ENCODE measurements at places on chromosomes 1 and 21.

GRCh38 chr21:42081931-42082381 lies 10.8 kb downstream of the UMODL1 start:
- DNase-seq: no peak

GRCh38 chr1:64701886-64702285 lies 43.0 kb upstream of the RAVER2 start:
- no peak for DNase-seq

- no peak for DNase-seq
Observed at GRCh38 chr21:28333578-28334075, 659.0 kb downstream of the LTN1 start.

GRCh38 chr1:228508840-228509415 lies 21.7 kb downstream of the RNF187 start:
- DNase-seq: no peak

DNA sequence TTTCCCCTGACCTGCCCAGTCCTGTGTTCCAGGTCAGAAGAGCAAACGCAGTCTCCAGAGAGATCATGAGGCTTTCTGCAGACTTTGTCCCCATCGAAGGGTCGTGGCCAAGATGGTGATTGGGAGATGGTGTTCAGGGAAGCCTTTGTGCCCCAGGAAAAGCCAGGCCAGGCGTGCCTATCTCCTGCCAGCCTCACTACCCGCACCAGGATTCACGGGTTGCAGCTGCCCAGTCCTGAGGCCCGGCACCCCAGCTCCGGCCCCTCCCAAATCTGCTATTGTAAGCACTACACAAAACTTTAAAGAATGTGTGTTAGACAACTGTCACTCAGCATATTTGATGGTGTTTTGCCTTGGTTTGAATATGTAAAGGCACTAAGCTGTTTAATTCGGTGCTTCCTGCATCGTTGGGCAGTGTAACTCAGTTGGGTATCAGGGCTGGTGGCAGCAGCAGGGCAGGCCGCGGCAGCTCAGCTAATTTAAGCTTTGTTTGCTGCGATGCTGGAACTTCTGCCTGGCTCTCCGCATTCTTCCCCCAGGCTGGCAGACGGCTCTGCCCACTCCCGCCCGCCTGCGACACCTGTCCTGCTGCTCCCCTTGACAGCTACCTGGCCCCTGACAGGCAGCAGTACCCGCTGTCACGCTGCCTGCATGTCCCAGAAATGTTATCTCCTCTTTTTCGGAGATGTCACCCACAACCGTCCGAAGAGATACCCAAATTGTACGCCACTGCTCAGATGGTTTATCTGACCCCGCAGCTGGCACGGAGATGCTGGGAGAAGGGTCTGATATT lies 209.0 kb upstream of the VAMP3 start:
- DNase-seq: no peak

DNA sequence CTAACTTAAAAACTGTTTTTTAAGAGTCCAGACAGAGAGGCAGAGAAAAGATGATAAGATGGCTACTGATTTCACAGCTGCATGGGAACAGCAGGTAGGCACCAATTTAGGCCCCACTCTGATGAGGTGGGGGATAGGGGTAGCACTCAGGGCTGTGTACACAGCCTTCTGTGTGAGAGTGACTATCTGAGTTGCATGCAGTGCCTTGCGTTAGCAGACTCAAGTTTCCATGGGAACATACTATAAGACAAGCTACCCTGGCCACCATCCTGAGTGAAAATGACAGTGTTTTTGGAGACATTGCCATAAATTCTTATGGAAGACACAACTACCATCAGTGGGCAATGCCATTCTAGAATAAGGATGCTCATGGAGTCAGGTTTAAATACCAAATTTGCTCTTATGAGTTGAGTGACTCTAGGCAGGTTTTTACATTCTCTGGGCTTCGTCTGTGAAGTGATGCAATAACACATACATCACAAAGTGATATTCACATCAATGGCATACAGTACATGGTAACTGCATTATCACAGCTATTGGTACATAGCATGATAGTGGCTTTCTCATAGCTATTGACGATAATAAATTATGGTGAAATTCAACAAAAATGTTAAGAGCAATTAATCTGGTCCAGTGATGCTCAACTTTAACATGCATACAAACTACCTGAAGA lies 30.5 kb downstream of the SLC9C2 start:
- DNase-seq: no peak

DNA sequence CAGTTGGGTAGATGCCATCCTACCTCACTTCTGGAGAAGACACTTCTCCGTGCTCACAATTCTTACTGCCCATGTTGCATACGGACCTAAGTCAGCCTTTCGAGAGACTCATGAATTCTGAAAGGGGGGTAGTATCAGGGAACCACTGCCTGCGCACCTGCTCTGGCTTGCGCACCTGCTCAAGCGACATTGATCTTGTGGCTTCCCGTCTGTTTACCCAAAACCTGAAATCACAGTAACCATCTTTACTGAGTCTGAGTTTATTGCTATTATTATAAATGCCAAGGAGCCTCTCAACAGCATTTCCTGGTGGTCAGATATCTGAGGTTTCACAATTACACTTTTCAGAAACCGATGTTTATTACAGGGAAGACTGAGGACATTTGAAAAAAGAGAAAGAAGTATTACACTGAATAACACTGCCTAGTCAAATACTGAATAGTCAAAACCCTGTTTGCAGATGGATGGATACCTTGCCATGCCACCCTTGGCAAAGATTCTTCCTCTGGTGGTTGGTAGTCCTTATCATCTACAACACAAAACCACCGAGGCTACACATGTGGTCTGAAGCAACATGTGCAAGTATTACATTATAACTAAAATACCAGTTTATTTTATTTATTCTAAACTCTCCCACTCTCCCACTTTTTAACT lies 208.7 kb downstream of the SIPA1L2 start:
- DNase-seq: no peak

- DNase-seq: no peak
Observed at GRCh38 chr1:101312147-101312546, 75.3 kb downstream of the S1PR1 start.

DNA sequence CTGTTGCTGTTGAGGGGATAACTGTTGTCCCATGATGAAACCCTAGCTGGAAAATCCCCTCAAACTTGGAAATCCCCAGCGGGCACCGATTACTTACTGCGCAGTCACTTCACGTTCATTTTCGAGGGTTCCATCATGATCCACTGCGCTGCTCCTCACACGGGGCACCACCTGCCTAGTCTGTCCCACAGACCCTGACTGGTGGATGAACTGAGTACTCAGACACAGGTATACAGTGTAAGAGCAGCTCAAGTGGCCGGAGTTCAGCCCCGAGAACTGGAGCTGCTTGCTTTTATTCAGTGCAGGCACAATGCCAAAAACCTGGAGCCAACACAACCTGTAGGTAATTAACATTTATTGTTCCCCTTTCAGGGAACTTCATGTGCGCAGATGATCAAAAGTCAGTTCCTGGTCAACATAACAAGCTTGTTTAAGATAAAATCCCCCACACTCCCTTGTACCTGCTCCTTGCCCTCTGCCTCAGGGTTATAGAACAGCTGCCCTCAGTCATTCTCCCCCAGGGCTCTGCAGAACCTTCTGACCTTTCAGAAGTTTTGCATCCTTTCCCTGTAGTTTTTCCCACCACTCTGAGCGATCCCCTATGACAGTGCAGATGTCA lies 46.5 kb upstream of the PRELP start:
- DNase-seq: no peak

GRCh38 chr1:205472737-205473441 lies 17.0 kb upstream of the BLACAT1 start:
- DNase-seq: no peak

- DNase-seq: no peak
Observed at GRCh38 chr1:56068908-56069307, 510.5 kb downstream of the PLPP3 start.

GRCh38 chr1:246043556-246043955 lies 463.5 kb downstream of the SMYD3 start:
- no peak for DNase-seq

DNA sequence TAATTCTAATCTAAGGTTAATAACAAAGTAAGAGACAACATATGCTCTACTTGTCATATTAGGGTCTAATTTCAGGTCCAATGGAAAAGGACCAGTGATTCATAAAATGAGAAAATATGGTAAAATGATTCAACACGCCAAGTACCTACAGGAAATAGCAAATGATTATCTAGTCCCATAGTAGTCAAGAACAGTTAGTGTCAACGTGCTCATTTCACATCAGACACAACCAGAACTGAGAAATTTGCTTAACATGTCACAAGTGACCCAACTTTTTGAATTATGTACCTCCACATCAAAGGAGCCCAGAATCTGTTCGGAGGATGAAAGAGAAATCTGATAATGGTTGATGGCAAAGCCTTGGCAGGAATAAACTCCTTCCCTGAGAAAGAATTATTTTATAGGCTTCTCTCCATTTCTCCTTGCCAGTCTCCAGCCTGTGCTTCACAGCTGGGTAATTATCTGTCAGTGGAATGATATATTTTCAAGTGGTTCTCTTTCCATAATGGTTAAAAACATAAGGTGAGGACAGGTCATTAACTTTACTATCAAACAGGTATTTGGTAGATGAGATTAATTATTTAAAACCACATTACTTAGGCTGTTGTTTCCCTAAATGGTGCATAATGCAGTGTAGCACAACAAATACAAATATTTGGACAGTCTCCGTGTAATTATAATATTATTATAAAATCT lies 83.2 kb downstream of the APP start:
- DNase-seq: no peak

DNA sequence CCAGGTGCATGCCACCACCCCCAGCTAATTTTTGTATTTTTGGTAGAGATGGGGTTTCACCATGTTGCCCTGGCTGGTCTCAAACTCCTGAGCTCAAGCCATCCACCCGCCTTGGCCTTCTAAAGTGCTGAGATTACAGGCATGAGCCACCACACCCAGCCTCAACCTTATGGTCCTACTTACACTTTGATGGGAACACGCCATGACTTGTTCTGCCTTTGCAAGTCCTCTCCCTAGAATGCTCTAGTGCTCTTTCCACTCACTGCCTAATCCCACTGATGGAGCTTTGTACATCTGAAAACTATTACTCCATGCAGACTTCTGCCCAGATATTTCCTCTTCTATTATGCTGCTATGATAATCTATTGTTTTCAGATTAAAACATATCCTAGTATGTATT lies 174.3 kb downstream of the DAB1 start:
- no peak for DNase-seq

- no peak for DNase-seq
Observed at GRCh38 chr21:27346041-27346448, 379.2 kb upstream of the ADAMTS5 start.

DNA sequence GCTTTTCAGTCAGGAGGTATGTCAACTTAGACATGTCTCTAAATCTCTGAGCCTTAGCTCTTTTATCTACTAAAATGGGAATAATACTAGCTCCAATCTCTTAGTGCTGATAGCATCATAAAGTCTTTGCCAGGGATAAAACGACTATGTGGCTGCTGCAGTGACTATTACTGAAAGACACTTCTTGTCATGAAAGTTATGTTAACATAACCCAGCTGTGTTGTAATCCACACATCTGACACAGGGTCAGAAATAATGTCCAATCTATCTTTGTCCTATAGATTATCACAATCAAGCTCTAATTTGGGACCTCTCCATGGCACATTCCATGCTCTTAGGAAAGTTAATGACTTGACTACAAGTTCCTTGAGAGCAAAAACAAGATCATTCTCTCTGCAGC lies 62.8 kb downstream of the JAK1 start:
- no peak for DNase-seq

DNA sequence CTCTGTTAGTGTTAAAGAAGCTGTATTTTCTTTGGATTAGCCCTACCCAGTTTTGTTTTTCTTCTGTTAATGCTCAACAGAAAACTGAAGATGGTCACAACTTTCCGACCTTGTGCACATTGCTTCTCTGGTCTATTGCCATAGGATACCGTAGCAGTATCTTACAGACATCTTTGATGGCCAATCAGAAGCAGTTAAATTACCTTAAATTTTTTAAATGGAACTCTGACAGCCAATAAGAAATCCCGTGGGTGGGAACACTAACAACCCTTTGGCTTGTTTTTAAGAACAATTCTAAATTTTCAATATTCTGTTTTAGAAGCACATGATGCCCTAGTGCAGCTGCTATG lies 17.2 kb downstream of the NFYC start:
- no peak for DNase-seq

- no peak for DNase-seq
Observed at GRCh38 chr1:240091614-240092300, at the start of gene FMN2. FMN2 (plus strand) TSS chr1:240091883; CDS start chr1:240092110, 227 bp downstream.

GRCh38 chr1:219757890-219758289 lies 145.0 kb upstream of the ZC3H11B start:
- no peak for DNase-seq

DNA sequence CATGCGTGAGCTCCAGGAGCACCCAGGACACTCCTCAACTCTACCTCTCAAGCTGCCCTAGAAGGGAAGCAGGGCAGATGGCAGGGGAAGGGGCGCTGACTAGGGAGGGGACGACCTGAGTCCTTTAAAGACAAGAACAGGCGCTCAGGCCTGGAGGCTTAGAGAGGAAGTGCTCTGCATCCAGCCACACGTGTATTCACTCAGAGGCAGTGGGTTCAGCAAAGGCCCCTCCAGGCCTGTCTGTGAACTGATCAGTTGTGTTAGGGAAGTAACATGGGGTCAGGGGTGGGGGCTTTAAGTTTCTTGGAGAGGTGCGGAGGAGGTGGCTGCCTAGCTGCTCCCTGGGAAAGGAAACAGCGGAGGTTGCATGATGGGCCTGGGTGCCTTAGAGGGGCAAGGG lies 37.1 kb upstream of the ARF1 start:
- no peak for DNase-seq

- no peak for DNase-seq
Observed at GRCh38 chr1:220827445-220828178, 40.9 kb downstream of the MTARC1 start.

DNA sequence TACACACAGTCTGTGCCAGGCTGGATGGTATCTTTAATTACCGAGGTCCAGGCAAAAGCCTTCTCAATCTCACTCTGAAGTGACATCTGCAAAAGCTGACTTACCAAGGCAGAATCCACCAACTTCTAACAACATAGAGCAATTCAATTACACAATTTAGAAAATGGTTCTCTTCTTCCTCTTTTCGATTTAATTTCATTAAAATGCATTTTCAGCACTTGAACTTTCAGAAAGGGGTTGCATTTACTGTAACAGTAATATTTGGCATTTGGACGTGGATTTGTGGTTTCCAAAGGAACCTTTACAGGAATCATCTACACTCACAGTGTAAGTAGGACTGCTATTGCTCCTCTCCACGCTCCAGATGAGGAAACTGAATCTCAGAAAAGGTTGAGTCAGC lies 53.3 kb downstream of the ERO1B start:
- DNase-seq: no peak

DNA sequence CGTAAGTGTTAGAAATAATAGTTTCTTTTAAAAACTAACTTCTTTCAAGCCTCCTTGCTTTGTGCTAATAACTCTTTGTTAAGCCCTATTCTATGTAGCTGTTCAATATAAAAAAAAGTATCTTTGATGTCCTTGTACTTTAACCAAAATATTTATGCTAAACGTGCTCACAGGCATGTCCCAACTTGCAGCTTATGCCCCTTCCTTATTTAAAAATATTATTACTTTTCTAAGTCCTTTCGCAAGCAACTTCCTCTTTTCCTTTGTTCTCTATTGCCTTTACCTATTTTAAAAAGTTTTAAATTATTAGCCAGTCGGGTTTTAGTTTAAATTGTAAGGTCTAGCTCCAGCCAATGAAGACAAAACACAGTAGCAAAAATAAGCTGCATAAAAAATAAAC lies 43.4 kb upstream of the NBPF3 start:
- DNase-seq: no peak
